ENCODE measurements at places on chromosomes 2 and 18. TPM values are rescaled to one million over a fixed set of nuclear protein-coding genes. Genes with fewer than 3 reads are reported as not detected.
A peak's percentile ranks its signal among the peaks of the same experiment; 100 is the strongest.

ASAP2 gene
- 29.7 TPM for total RNA-seq

- DNase-seq: no peak
Measured at GRCh38 chr18:44747157-44747556, 66.5 kb downstream of the SETBP1 start.

DNA sequence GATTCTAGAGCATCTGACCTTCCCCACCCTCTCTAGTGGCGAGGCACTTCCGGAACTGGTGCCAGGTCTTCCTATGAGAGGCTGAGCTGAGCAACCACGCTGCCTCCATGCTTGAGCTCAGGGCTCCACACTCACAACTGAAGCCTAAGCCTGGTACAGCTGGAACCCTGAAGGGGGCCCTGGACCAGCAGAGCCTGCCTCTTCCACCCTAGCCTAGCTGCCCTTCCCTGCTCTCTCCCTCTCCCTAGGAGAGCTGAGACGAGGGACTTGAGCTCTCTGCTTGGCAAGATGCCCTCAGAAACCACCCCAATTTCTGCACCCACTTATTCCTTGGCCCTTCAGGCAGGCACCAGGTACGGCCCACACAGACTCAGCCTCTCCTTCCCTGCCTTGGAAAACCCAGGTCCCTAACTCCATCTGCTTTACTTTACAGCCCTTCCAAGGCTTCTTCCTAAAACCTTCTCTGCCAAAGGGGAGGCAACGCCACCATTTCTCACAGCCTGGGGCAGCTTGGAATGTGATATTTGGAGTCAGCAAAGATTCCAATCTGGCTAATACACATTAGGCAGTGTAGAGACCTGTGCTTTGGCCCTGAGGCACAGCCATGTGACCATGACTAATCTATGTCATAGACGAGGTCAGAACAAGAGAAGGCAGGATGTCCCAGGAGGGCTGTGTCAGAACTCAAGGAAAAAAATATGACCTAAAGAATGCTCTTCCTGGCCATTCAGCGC lies 18.8 kb downstream of the COX7A2L start:
- no peak for DNase-seq

GRCh38 chr18:13291299-13291698 lies 72.7 kb downstream of the LDLRAD4 start:
- no peak for DNase-seq

- no peak for DNase-seq
Measured at GRCh38 chr2:11011359-11011758, 99.6 kb downstream of the KCNF1 start.

GRCh38 chr2:160869411-160869810 lies 290.8 kb upstream of the TANK start:
- DNase-seq: no peak

DNA sequence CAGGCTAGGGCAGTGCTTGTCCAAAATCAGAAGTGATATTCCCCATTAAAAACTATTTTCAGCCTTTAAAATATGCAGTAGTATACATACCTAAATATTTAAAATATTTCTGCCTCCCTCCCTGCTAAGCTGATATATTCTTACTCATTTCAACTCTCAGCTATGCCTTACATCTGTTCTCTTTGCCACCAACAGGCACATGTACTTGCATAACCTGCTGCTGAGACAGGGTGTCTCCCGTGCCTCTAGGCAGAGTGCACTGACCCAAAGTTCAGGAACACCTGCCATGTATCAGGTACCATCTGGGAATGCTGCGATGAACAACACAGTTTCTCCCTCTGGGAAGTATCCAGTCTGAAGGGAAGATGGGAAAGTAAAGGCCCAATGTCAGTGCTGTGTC lies 91.7 kb downstream of the STK39 start:
- DNase-seq: no peak

LOXL3 gene
- 21.9 TPM for total RNA-seq

IGFBP5 gene
- 456 TPM for total RNA-seq

- DNase-seq: no peak
Measured at GRCh38 chr2:187546762-187547333, 7.4 kb downstream of the TFPI start.

DNA sequence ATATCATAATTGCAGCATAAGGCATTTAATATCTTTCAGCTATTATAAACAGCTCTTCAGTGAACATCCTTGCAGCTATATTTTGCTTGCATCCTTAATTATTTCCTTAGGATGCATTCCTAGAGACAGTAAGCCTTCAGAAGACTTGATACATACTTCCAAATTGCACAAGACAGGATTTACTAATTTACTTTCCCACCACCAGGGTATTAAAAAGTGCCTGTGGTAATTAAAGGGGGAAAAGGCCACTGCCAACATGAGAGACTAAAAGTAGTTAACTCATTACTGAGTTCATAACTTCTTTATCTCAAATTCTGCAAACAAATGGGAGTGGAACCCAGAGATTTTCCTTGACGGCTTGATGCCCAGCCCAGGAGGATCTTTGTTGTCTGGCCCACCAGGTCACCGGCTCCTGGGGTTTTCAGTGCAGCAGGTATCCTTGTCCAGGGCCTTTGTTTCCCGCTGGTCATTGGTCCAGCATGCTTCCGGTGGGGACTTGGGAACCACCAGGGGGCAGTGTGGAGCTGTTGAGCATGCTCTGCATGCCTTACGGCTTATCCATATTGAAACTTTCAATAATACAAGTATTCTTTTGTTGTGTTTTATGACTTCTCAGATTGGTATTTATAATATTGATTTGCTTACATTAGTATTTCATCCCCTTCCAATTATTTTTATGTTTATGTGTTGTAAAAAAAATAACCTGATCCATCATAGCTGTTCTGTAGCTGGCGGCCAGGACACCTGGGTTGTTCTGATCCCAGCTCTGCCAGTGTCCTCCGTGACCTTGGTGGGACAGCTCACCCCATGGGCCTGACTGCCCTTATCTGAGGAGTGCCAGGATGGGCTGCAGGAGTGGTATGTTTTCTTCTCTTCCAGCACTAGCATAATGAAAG lies 61.4 kb downstream of the TGOLN2 start:
- DNase-seq: peak; percentile 67

PLB1 gene
- 1.1 TPM for total RNA-seq

- no peak for DNase-seq
Measured at GRCh38 chr2:221602938-221603337, 30.8 kb upstream of the EPHA4 start.

Measured in mesothelial cell of epicardium (in vitro differentiated cells).